Uterine smooth muscle cell (primary cell): ENCODE measurements at places on chromosomes 1 and 21. TPM values are rescaled to one million over a fixed set of nuclear protein-coding genes. Genes with fewer than 3 reads are reported as not detected.

The AGMAT gene
- 1.1 and 1.8 TPM in 2 replicates for total RNA-seq

The POU3F1 gene
- total RNA-seq = not detected in 2 replicates

The TBX19 gene
- total RNA-seq = 0.33 and 1.1 TPM in 2 replicates

The HSPB7 gene
- total RNA-seq = 2.3 and 13.5 TPM in 2 replicates

The S100A3 gene
- 2.2 and 3.3 TPM in 2 replicates for total RNA-seq

The LRRIQ3 gene
- 0.12 and 0.77 TPM in 2 replicates for total RNA-seq

The KCNE2 gene
- total RNA-seq = not detected in 2 replicates

The NUDT4B gene
- total RNA-seq = 6.9 and 11.2 TPM in 2 replicates
